ENCODE measurements at places on chromosomes 2 and 18. TPM values are rescaled to one million over a fixed set of nuclear protein-coding genes. Genes with fewer than 3 reads are reported as not detected.

IL36RN gene
- not detected for polyA plus RNA-seq

GRCh38 chr2:23524261-23524706 is 139.3 kb downstream of the KLHL29 start:
- no peak for DNase-seq

DPP4 gene
- 14.9 TPM for polyA plus RNA-seq

DNA sequence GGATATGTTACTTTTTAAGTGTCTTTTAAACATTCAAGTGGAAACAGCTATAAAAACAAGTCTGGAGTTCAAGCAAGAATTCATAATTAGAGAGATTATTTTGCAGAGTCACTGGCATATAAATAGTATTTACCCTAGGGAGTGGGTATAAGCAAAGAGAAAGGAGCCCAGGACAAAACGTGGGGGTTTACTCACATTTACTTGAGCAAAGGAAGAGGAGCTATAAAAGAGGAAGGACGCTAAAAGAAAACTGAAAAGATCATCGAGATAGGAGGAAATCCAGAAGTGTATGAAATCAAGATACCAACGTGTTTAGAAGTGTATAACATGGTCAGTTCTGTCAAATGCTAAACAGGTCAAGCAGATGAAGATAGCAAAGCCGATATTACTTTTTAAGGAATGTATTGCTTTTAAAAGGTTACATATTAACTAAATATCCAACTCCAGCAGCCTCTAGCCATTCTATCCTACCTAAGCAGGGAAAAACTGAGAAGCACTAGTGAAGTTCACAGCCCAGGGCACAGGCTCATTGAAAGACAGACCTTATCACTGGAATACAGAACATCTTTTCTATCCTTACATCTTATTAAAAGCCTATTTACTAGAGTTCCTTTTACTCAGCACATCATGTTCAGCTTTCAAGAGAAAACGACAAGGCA is 8.6 kb downstream of the KANSL1L start:
- DNase-seq: no peak
